ENCODE measurements at places on chromosomes 6 and 20.

- DNase-seq: peak; percentile 44
Observed at GRCh38 chr6:133983099-133983939, 30.3 kb downstream of the TBPL1 start.

DNA sequence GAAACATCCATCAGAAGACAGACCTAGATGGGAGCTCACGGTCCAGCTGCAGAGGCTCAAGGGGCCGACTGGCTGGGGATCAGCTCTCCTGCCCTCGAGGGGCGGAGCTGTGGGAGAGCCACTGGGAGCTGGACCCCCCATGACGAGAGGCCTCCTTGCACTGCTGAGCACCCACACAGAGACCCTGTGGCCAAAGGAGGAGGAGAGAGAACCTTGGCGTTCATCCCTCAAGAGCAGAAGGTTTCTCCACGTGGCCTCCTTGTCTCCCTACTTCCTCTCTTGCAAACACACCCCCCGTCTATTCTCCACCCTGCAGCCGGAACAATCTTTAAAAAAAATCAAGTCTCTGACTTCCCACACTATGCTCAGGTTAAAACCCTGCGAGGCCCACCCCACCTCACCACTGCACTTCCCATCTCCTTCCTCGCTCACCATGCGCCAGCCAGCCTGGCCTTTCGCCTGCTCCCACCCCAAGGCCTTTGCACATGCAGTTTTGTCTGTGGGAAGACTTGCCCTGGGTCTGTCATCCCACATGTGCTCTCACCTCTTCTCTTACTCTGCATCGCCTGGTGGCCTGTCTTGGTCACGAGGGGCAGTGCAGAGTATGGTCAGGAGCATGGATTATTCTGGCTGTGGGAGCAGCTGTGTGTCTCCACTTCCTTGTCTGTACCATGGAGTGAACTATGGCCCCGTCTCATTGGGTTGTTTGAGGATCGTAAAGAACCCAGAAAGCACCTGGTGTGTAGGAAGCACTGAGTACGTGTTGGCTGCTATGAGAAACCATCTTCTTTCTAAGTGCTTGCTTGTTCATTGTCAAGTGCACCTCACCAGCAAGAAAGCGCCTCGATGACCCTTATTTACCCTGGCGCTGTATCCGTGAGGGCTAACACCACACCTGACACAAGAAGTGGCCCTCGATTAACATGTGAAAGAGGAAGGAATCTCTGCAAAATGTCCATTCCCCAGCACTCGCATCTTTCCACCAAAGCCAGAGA lies 32.9 kb downstream of the PMEPA1 start:
- no peak for DNase-seq

DNA sequence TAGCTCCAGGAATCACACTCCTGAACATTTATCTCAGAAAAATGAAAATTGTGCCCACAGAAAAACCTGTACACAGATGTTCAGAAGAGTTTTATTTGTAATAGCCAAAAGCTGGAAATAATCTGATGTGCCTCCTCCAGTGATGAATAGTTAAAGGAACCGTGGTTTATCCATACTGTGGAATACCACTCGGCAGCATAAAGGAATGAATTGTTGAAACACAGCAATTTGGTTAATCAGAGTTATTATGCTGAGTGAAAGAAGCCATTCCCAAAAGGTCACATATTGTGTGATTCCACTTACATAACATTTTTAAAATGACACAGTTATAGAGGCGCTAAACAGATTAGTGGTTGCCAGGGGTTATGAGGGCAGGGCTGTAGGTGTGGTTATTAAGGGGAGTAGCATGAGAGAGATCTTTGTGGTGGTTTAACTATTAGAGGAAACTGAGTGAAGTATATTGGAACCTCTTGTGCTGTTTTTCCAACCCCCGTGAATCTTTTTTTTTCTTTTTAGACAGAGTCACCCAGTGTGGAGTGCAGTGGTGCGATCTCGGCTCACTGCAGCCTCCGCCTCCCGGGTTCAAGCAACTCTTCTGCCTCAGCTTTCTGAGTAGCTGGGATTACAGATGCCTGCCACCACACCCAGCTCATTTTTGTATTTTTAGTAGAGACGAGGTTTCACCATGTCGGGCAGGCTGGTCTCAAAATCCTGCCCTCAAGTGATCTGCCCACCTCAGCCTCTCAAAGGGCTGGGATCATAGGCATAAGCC lies 26.2 kb downstream of the PSMF1 start:
- no peak for DNase-seq

DNA sequence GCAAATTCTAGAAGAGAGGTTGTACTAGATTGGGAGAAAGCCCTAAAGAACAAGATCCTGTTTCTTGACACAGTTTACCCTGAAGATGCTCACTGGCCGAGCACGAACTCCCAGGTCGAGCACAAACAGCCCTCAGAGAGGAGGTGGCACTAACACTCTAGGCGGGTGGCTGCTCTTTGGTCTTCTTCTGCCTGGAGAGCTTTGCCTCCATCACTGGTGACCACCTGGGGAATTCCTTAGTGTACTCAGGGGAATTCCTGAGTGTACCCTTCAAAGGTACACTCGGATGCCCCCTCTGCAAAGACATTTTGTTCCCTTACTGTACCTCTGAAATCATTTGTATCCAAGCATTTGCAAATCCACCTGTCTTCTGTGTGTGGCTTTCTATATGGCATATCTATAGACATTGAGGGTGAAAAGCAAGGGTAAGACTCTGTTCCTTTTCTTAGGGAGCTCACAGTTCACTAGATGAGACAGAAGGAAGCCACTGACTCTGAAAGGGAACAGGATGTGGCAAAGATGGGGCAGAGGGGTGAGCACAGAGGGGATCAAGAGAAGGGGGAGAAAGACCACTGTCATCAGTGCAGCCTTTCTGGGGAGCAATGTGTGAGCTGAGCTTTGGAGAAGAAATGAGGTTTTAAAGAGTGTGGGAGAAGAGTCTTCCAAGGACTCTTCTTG lies 169.8 kb upstream of the PROKR2 start:
- DNase-seq: no peak

- no peak for DNase-seq
Observed at GRCh38 chr6:4717124-4717523, 59.1 kb upstream of the CDYL start.

- DNase-seq: no peak
Observed at GRCh38 chr20:41234546-41234945, 83.0 kb downstream of the ZHX3 start.

DNA sequence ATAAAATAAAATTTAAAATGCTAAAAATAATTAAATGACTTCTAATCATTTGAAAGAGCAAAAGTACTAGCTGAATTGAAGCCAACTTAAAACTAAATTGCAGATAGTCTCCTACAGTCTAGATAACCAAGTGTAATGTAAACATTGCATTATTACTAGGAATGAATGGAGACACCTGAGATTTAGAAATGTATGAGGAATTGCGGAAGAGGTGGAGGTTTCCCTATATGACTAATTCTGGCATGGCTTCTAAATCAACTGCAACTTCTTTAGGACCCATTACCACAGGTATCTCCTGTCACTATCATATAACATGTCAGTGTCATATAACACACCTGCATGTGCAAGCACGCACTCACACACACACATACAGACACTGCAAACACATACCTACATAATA lies 13.2 kb upstream of the GPR6 start:
- DNase-seq: no peak

GRCh38 chr20:44070139-44070900 lies 116.7 kb downstream of the JPH2 start:
- DNase-seq: peak; percentile 37

DNA sequence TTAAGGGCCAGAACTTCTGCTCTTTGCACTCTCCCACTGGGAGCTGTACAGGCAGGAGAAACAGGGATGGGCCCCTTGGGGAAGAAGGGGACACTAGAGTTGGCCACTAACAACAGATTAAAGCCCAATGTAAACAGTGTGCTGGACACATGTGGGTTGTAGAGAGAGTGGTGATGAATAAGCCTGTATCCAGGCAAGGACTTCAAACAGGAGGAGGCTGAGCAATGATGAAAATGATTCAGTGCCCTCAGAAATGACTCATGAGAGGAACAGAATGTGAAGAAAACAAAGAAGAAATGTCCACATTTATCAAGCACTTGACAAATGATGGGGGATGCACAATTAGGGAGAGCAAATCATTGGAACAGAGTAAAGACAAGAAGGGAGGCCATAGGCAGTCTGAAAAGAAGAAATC lies 242.3 kb downstream of the TBX18 start:
- no peak for DNase-seq

GRCh38 chr20:48817367-48818030 lies 10.3 kb downstream of the PREX1 start:
- no peak for DNase-seq

- DNase-seq: no peak
Observed at GRCh38 chr6:145588981-145589380, 146.3 kb downstream of the EPM2A start.

DNA sequence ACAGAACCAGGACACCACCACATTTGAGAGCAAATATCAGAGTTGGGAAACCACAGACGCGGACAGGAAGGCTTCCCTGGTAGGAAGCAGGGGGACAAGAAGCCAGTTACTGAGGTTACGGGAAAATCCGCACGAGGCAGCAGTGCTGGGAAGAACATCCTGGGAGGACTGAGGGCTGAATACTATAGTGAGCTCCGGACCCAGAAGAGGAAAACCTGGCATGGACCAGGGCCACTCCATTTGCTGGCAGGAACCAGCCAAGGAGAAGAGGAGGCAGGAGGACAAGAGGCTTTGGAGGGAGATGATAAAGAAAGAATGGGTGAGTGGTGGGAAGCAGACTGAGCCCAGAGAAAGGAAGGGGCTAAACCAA lies 6.1 kb upstream of the DSN1 start:
- no peak for DNase-seq

GRCh38 chr20:58571693-58572427 lies 56.7 kb upstream of the APCDD1L start:
- no peak for DNase-seq

DNA sequence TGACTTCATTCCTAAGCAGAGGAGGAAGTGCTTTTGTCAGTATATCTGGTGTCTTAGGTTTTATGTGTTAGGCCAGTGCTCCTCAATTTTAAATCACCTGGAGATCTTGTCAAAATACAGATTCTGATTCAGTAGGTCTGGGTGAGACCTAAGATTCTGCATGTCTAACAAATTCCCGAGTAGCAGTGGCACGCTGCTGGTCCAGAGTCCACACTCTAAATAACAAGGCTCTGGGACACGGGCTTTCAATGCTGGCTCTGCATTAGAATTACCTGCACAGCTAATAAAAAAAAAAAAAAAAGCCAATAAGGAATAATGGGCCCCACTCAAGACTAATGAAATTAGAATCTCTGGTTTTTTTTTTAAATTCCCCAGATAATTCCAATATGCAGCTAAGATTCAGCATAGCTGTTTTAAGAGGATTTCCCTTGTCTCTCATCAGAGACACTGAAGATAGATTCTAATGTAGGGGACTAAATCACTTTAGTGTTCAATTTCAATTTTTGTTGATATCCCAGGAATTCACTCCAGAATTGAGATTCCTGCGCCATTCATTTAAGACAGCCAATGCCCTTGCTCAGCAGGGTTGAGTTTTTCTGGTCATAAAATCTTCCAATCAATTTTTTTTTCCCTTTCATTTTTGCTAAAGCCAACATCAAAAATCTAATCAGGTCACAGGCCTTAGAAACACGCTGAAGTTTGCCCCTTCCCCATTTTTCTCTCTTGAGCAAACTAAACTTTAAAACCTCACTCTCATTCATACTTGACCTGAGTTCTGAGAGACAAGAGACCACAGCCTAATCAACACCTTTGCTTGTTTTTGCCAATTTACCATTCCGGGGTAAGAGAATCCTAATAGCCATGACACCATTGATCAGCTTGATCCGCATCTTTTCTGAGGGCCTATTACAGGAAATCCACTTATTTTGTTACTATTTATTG lies 2.4 kb downstream of the TDP2 start:
- DNase-seq: no peak

- DNase-seq: no peak
Observed at GRCh38 chr20:1034415-1034789, 32.3 kb upstream of the RSPO4 start.

- DNase-seq: no peak
Observed at GRCh38 chr6:34836451-34836850, 44.6 kb downstream of the BLTP3A start.

DNA sequence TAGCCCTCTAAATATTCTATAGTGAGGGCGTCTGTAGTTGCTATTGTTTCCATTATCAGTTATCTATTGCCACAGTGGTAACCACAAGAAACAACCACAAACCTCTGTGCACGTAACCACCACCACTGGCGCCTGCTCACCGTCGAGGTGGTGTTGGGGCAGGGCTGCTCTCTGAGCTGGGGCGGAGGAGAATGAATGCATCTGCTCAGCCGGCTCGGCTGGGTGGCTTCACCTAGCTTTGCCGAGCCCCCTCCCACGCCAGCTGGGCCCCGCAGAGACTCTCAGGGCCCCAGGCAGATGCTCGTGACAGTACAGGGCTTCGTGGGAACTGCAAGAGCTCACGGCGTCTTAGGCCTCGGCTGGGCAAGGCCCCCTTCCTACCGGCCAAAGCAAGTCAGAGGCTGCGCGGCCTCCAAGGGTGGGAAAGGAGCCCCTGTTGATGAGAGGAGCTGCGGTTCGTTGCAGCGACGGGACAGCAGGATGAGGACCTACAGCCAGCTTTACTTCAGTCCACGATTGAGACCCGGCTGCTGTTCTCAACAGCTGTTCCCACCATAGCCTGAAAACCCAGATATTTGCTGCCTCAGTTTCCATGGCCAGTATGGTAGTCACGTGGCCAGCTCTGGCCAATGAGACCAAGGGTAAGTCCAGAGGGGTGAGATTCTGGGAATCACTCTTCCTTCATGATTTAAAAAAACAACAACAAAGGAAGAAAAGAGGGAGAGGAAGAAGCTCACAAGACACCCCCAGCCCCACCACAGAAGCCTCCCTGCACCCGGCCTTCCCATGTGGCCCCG lies 120.2 kb upstream of the AFDN start:
- DNase-seq: peak; percentile 49

GRCh38 chr6:137746264-137746663 lies 120.8 kb upstream of the TNFAIP3 start:
- DNase-seq: no peak

- DNase-seq: no peak
Observed at GRCh38 chr6:152685819-152686218, 11.9 kb upstream of the MYCT1 start.

GRCh38 chr6:111057074-111057752 lies 30.1 kb upstream of the SLC16A10 start:
- peak; percentile 24 for DNase-seq

DNA sequence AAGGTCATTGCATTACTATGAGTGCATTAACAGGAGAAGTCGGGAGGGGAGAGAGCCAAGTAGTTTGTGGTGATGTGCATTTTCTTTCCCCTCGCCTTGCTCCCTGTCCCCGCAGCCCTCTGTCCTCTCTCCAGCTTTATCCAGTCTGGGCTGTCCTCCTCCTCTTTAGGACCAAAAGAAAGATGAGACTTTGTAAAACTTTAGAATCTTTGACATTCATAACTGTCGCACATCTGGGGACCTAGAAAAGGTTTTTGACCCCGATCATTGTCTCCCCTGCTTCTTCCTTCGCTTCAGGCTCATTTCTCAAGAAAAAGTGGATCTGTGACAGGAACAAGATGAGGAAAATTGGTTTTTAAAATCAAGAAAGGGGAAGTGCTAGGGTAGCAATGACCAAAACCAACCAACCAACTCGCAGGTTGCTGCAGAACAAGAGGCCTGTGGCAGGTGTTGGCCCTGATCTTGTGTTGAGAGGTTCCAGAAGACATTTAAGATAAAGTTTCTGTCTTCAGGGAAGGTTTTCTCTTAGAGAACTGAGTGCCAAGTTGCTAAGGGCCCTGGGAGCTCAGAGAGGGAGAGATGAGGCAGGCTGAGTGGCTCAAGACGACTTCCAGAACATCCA lies 17.6 kb downstream of the SYTL3 start:
- DNase-seq: no peak

- DNase-seq: no peak
Observed at GRCh38 chr20:53171065-53171464, 198.9 kb downstream of the TSHZ2 start.

- DNase-seq: peak; percentile 17
Observed at GRCh38 chr6:43977404-43978111, 149.7 kb downstream of the MRPL14 start.
